NCI-H2171 (cell line): ENCODE measurements at places on chromosomes 13 and 19.

- no peak for DNase-seq
Measured at GRCh38 chr13:24842549-24843274, 78.7 kb downstream of the RNF17 start.

GRCh38 chr19:51359294-51359693, 6.9 kb downstream of the ETFB start:
- no peak for DNase-seq

- DNase-seq: no peak
Measured at GRCh38 chr13:97259798-97260714, 37.9 kb downstream of the MBNL2 start.

DNA sequence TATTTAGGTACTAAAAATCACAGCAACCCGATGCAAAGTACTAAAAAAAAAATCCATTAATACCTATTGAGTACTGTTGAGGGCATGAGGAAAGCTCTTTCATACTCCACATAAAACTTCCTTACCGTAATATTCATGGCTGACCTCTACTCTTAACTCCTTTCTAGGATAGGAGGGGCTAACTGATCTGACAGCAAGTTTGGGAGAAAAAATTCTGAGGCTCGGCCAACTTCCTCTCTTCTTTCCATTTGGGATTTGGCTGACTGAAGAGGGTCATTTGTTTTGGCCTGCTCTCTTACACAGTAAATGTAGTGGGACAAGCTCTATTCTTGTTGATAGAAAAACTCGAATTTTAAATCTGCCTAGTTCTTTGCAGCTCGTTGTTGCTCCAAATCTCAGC, 9.4 kb upstream of the USPL1 start:
- DNase-seq: no peak

DNA sequence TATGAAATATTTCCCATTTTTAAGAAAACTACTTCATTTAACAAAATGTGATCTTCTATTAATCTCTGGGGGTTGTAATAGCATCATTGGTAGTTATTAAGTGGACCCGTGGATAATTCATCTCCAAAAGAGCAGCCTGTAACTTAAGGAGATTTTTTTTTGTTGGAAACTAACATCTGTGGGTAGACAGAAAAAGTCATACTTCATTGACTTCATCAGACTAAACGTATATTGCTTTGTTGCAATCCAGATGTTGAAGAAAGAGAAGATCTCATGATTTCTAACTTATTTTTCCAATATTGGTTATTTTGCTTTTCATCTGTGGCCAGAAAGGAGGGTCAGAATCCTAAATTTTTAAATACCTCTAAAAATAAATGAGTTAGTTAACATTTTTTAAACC, 296.5 kb upstream of the MIR17HG start:
- no peak for DNase-seq
